ENCODE measurements at places on chromosomes 2 and 18.
A peak's percentile ranks its signal among the peaks of the same experiment; 100 is the strongest.

GRCh38 chr18:8063733-8064132 lies 496.6 kb downstream of the PTPRM start:
- DNase-seq = no peak

DNA sequence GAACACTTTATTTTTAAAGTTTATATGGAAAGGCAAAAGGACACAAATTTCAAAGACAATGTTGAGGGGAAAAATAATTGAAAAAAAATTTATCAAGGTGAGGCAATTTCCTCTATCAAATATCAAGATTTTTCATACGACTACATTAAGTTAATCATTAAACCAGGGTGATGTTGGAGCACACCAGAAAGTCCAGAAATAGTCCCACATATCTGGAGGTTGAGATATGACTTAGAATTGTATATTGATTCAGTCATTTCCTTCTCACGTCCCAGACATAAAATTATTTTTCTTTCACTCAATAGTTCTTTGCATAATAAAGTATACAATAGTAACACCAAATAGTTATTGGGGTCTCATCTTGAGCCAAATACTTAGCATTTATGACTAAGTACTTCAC lies 605.1 kb downstream of the NUP35 start:
- no peak for DNase-seq

- DNase-seq = no peak
Observed at GRCh38 chr18:76619621-76620315, 124.7 kb upstream of the ZNF516 start.

- DNase-seq = no peak
Observed at GRCh38 chr2:148660999-148661398, 16.4 kb downstream of the EPC2 start.

- no peak for DNase-seq
Observed at GRCh38 chr2:26860211-26860850, 12.4 kb downstream of the DPYSL5 start.

GRCh38 chr2:73080321-73081131 lies 9.0 kb upstream of the SFXN5 start:
- DNase-seq = no peak

- DNase-seq = no peak
Observed at GRCh38 chr18:63373161-63373560, 6.2 kb upstream of the KDSR start.

DNA sequence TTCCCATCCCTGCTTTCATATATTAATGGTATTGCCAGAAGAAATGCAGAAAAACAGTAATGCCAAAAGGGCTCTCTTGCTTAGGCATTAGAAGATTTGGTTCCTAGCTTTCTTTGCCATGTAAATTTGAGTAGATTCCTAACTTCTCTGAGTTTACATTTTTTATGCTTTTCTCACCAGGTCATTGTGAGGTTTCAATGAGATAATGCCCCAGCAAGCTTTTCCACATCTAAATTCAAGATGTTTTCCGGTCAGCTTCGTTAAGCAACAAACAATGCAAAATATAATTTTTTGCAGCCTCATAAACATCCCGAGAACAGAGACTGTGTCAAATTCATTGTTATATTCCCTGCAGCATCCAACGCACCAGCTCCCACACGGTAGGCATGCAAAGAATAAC lies 44.9 kb downstream of the NCKAP5 start:
- DNase-seq = no peak

DNA sequence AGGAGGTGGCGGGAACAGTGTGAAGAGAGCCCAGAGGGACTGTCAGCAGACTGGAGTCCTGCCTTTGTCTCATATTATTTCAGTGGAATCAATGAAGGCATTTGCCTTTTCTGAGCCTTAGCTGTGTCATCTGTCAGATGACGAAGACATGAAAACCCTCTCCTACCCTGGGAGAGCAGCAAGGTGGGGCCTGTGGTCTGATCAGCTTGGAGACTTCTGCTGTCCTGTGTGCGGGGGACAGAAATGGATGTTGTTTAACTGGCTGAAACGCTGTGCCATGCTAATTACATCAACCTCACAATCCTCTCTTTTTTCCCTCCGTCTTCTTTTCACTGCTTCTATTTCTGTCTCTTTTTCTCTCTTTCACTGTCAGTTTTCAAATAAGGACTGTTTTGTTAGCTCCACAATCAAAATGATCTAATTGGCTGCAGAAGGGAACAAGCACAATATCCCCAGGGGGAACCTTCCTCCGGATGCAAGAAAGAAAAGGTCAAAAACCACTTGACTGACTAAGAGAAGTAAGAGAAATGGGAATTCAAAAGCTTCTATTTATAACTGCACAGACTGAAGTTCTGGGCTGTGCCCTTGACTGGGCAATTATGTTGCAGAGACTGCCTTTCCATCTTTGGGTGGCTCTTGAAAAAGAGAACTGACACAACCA lies 340.1 kb downstream of the CLIP4 start:
- DNase-seq = no peak

DNA sequence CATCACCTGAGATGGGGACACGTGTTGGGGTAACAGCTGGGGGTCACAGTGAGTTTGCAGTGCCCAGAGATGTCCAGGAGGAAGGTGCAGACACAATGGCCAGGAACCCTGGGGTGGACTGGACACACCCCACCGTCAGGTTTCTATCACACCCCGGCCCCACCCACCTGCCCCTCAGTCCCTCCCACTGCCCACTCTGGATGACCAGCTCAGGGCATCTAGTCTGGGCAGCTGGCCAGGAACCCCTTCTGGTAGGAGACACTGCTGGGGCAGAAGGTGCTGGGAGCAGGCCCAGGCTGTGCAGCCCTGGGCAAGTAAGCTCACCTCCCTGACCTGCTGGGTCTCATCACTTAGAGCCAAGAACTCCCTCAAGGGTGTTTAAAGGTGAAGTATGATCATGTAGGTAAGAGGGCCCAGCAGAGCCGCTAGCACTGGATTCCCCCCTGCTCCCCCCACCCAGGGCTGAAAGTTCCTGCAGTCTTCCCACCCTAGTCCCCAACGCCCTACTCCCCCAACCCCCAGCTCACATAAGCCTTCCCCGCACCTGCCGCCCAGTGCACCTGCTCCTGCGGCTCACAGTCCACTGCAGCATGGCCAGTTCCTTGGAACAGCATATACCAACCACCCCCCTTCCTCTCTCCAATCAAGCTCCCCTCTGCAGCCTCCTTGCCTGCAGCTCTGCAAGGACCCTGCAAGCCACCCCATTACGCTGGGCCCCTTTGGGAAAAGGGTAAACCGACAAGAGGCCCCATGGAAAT lies 17.3 kb downstream of the BIN1 start:
- no peak for DNase-seq

GRCh38 chr2:84781942-84782716 lies 98.8 kb downstream of the TRABD2A start:
- DNase-seq = peak; percentile 45

DNA sequence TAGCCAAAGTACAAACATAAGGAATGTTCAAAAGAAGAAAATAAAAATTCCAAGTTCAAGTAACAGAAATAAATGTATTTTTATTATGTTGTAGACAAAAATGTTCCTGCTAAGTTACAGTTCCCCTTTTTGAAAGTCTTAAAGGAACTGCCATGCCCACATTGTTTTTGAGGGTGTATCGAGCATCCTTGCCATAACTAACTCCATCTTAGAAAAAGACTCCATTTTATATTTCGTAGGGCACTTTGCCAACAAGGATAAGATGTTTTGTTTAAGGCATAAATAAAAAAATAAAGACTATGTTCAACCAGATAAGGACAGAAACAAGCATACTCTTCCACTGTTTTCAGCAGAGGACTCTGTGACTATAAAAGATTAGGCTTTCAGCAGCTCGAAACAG lies 67.3 kb downstream of the TMEM237 start:
- no peak for DNase-seq

GRCh38 chr2:48134704-48135103 lies 228.4 kb upstream of the FBXO11 start:
- no peak for DNase-seq

DNA sequence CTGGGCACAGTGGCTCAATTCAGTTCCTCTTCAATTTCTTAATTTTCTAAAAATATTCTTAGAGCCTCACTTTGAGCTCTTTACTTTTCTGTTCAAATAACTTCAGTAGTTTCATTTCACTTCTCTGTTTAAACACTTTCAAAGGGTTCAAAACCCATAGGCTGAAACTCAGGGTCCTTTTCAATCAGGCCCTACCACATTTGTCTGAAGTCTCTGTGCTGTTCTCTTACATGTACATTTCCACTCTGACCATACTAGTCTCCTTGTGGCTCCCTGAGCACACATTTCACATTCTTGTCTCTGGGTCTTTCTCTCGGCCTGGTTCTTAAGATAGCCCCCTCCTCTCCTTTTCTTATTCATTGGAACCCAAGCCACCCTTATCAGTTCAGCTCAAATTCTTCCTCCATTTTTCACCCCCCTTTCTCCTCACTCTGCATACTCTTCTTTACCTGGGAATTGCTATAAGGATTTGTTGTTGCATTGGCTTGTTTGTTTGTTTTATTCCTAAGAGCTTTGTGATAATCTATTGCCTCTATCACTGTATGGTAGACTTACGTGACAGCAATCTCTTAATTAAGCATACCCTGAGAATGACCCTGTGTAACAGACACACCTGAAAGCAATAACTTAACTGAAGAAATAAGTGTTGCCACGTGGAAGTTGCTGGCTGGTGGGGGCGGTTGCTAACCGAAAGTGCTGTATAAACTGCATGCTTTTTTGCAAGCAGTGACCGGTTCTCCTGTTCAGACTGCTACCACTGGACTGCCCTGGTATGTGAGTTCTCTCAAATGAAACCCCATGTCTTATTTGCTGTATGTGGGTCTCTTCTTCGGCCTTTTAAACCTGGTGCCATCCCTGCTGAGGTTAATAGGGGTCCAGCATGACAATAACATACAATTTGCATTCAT lies 27.7 kb upstream of the ACADL start:
- no peak for DNase-seq

DNA sequence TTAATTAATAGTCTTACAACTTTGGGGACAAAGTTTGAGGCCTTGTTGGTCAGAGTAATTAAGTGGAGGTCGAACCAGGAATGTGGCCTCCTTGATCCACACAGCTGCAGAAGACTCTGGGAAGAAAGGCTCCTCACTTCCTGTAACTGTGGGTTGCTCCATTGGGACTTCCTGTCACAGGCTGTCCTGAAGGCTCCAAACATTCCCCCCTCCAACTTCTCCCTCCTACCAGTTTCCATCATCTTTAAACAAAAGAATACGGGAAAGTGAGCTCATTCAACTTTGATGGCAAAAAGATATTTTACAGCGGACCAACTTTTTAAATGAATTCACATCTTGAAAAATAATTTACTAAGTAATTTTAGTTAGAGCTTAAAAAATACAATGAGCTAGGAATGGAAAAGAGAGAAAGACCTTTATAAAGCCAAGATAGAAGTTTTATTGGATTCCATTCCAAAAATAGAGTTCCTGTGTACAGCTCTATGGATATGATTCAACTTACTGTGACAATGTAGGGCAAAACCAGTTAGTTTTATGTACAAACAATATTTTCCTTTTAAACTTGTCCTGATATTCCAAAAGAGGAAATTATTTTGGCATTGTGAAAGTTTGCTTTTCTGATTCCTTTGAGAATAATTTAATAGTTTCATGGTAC lies 212.0 kb upstream of the NABP1 start:
- no peak for DNase-seq

DNA sequence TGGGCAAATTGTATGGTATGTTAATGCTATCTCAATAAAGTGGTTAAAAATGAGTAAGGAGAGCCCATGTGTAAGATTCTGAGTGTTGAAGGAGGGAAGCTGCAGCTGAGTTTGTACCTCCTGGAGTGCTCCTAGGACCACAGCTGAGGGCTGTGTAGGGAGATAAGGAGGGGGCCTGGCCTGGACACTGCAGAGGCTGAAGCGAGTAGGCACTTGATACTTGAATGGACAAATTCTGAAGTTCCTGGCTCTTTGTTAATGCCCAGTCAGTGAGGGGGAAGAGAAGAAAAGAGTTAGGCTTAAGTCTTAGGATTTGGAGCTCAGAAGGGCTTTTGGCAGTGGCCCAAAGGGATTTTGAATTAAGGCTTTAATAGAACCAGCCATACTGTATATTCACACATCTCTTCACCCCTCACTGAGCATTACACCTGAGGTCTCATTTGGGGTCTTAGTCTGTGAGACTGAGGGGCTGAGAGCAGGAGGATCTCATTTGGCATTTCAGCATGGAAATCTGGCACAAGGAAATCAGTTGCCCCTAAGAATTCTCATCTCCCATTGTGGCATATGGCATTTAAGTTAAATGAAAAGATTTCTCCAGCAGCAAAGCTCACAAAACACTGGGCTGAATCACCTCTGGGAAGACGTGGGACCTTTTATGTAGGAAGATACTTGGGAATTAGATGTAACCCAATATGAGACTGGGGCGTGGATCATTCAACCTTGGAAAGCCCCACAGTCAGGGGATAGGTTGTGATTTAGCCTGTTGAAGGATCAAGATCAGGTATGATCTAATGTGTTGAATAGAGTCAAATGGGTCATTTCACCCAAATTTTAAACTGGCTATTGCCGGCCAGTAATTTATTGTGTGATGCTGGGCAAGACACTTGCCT lies 46.8 kb downstream of the LIPG start:
- no peak for DNase-seq

DNA sequence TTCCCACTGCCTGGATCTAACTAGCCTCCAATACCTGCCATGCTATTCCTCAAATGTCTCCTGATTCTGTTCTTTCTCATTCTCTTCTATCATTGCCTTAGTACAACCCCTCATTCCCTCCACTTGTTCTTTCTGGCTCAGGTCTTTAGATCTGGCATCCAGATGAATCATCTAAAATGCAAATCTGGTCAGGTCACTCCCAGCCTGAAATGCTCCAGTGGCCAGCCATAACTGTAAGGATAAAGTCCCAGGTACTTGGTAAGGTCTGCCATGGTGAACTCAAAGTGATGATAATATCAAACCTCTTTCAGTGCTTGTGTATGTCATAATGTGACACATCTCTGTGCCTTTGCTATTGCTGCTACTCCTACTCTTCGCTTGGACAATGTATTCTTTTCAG lies 2.9 kb upstream of the SNRNP27 start:
- no peak for DNase-seq

DNA sequence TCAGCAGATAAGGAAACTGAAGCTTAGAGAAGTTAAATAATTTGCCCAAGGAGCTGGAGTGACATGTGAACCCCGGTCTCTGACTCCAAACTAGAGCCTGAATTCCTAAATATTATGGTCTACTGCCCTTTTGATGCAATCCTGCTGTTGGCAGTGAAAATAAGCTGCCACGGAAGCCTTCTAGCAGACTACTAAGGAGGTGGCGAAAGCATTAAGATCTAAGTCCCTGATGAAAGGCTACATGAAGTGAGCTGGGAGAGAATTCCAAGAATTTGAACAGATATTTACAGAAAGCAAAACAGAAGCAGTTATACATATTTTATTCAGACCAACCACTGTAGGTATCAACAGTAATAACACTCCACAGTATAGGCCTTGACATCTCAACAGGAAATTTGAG lies 28.1 kb downstream of the TRMT61B start:
- no peak for DNase-seq

GRCh38 chr18:48313792-48314191 lies 95.4 kb downstream of the ZBTB7C start:
- DNase-seq = no peak

- no peak for DNase-seq
Observed at GRCh38 chr18:25630682-25631081, 278.7 kb upstream of the ZNF521 start.

- no peak for DNase-seq
Observed at GRCh38 chr2:60830991-60831390, 50.4 kb upstream of the REL start.

GRCh38 chr2:219369447-219369861 lies 18.3 kb downstream of the DNPEP start:
- no peak for DNase-seq
